Left ventricle myocardium superior (tissue), 1 donor: ENCODE measurements at places on chromosomes 5 and 9. TPM values are rescaled to one million over a fixed set of nuclear protein-coding genes. Genes with fewer than 3 reads are reported as not detected.

ROR2 gene
- total RNA-seq = 0.87 TPM

DNA sequence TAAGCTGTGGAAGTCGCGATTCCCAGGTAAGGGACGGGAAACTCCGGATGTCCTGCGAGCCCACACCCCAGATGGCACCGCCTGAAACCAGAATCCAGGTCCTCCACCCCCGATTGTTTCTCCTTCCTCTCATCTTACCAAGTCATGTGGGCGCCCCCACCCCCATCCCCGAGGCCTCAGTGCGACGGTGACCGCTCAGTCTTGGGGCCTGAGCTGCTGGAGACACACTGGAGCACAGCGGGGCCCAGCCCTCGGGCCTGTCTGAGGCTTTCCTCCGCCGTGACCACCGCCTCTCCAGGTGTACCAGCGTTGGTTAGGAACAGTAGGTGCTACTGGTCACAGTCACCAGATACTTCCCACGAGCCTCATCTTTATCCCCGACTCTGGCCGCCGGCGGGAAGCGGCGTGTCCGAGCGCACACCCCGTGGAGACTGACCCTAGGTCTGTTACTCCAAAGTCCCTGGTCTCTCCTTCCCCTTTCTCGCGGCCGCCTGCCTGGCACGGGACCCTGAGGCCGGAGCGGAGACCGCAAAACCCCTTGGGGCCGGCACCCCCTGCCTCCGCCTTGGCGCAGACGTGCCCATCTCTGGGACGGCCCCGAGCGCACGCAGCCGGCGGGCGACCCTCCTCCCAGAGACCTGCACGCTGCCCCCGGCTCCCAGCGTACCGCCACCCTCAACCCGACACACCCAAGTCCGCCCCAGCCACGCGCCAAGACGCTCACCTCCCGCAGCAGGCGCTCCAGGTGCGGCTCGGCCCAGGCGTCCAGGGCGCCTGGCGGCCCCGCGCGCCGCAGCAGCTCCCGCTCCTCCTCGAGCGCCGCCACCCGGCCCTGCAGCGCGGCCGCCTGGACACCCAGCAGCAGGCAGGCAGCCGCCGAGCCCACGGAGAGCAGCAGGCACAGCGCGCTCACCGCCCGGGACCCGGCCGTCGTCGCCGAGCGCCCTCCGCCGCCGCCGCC, 733 bp downstream of the COL23A1 start:
- peak; percentile 75 for DNase-seq

DNA sequence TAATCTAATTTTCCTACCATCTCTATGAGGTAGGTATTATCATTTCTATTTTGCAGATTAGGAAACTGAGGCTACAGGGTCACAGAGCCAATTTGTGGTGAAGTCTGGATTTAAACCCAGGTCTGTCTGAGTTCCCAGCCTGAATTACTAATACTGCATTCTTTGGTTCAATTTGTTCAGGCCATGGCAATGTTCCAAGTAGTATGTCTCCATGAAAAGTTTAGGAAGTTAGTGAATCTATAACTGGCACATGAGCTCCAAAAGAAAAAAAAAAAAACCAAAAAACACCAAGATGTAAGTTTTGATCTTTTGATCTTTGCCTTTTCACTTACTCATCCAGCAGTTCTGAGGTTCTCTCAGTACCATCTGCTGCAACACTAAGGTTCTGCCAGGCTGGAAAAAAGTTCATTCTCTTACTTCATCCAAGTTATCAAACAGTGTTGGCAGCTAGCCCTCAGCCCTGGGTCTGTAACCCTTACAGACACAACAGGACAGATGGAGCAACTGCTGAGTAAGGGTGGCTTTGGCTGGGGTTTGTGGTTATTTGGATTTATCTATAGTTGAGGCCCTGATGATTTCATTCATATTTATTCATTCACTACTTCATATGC, 4.4 kb upstream of the TMEM268 start:
- peak; percentile 53 for DNase-seq

- no peak for DNase-seq
Observed at GRCh38 chr9:3908731-3909130, 382.9 kb upstream of the RFX3 start.
